Suppressor macrophage (primary cell): ENCODE measurements at places on chromosomes 2 and 18.

GRCh38 chr18:991441-991840 is 86.8 kb downstream of the ADCYAP1 start:
- no peak for DNase-seq

GRCh38 chr2:143975216-143975615 is 544.7 kb downstream of the ZEB2 start:
- DNase-seq = no peak

GRCh38 chr2:42829671-42830440 is 37.5 kb upstream of the HAAO start:
- no peak for DNase-seq

DNA sequence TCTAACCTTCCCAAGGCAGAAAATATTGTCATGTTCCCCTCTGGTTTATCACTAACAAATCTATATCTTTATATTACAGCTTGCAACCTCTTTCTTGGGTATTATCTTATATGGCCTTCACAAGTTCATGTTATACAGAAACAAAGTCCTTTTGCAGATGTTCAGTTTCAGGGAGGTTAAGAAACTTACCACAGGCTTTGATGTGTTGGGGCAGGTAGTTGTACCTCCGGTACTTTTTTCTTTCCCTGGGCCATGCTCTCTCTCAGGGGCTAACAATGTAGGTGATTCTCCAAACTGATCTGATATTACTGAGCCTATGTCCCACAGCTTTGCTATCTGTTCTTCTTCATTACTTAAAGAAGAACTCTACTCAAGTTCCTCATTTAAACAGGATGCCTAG is 548.9 kb upstream of the SYT4 start:
- DNase-seq = no peak
